ENCODE measurements at places on chromosomes 3 and 15. TPM values are rescaled to one million over a fixed set of nuclear protein-coding genes. Genes with fewer than 3 reads are reported as not detected.

Gene GOLGA8T
- total RNA-seq: 0.27 TPM

Gene CACNA1D
- 0.21 TPM for total RNA-seq

Gene SAMMSON
- total RNA-seq: not detected

Gene MB21D2
- 18.9 TPM for total RNA-seq

Gene ANKUB1
- total RNA-seq: not detected

Gene PXYLP1
- total RNA-seq: 15.8 TPM

Gene IL16
- not detected for total RNA-seq

Gene RASGRF1
- 1.4 TPM for total RNA-seq

Gene CYP8B1
- not detected for total RNA-seq

Gene XCR1
- total RNA-seq: not detected

Gene CIAO2A
- total RNA-seq: 84.6 TPM

Gene AGBL1
- not detected for total RNA-seq

Gene TMEM115
- 82.5 TPM for total RNA-seq

Gene SFMBT1
- total RNA-seq: 6.1 TPM

Gene LRRC31
- not detected for total RNA-seq

Gene DCBLD2
- total RNA-seq: 624 TPM

Gene SERPINI1
- total RNA-seq: 1.9 TPM

Gene KBTBD13
- total RNA-seq: not detected

Gene RFX7
- 11.4 TPM for total RNA-seq

Gene SKOR1
- total RNA-seq: not detected

Gene IL17RE
- total RNA-seq: 3.6 TPM

Gene CD80
- total RNA-seq: not detected

Gene MEF2A
- total RNA-seq: 43.7 TPM

Gene MYH15
- not detected for total RNA-seq

Gene NAALADL2
- total RNA-seq: 4.4 TPM

Gene SPINK8
- total RNA-seq: not detected

Gene CLDN18
- total RNA-seq: not detected

Gene LRTM1
- total RNA-seq: not detected
